Prostate gland (tissue), 2 donors: ENCODE measurements at places on chromosomes 7 and 10. TPM values are rescaled to one million over a fixed set of nuclear protein-coding genes. Genes with fewer than 3 reads are reported as not detected.

ACTA2 gene
- 1,957 TPM for total RNA-seq

GRCh38 chr10:22611425-22612115 is 102.8 kb downstream of the PIP4K2A start:
- DNase-seq = no peak

FAM25G gene
- total RNA-seq = not detected

DNA sequence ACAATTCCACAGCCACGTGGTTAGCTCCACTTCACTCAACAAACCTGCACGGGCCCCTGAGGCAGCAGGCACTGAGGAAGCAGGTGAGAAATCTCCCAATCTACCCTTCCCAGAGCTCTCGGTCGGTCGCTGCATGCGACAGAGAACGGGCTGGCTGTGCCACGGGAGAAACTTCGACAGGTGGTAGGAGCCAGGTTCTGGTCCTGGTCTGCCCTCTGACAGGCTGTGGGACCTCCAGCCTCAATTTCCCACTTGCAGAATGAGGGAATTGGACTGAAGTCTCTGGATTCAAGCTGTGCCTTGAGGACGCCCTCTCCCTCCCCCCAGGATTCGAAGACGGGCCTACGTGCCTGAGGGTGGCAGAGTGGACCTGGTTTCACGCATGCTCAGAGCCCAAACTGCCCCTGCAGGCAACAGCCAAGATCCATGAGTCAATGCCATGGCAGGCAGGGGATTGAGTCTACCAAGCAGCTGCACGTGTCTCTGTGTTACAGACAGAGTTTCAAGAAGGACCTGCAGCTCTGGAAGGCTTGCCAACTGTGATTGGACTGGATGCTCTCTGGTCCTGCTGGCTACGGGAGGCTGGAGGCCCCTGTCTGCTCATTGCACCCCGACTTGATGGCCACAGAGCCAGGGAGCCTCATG is 215.0 kb downstream of the USP6NL start:
- DNase-seq = no peak

DNA sequence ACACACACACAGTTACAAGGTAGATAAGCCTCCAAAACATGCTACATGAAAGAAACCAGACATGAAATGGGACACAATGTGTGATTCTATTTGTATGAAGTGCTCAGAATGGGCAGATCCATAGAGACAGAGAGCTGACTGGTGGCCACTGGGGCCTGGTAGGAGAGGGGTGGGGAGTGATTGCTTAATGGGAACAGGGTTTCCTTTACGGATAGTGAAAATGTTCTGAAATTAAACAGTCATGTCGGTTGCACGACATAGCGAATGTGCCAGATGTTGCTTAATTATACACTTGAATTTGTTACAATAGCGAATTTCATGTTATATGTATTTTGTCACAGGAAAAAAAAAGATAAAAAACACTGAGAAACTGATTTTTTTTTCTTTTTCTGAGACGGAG is 122.3 kb downstream of the SPDYE5 start:
- no peak for DNase-seq

DNA sequence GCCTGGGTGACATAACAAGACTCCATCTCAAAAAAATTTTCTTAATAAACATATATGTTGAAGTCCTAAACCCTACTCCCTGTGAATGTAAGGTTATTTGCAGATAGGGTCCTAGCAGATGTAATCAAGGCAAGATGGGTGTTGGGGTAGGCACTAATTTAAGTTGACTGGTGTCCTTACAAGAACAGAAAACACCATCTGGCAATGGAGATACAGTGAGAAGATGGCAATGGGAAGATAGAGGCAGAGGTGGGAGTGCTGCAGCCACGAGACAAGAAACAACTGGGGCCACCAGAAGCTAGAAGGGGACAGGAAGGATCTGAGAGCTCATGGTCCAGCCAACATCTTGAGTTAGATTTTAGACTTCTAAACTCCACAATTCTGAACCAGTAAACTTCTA is 606.4 kb downstream of the CNTNAP2 start:
- DNase-seq = no peak

- DNase-seq = no peak
Observed at GRCh38 chr7:85172530-85172941, 14.3 kb downstream of the SEMA3D start.

MARCHF5 gene
- 20.8 TPM for total RNA-seq
